ENCODE measurements at places on chromosomes 3 and 15.

- DNase-seq: no peak
These were observed 35.8 kb upstream of the ABHD2 start for GRCh38 chr15:89052474-89052873.

GRCh38 chr3:147915057-147915456 is 505.9 kb downstream of the ZIC1 start:
- DNase-seq: no peak

GRCh38 chr15:70322051-70322668 is 224.4 kb upstream of the TLE3 start:
- no peak for DNase-seq

- DNase-seq: no peak
These were observed 124.0 kb downstream of the ATP1B3 start for GRCh38 chr3:142000325-142000870.

- no peak for DNase-seq
These were observed 55.4 kb downstream of the DCBLD2 start for GRCh38 chr3:98846101-98846500.

GRCh38 chr15:101366853-101367252 is 71.8 kb upstream of the SNRPA1 start:
- DNase-seq: no peak

GRCh38 chr3:5197470-5198312 is 10.2 kb downstream of the EDEM1 start:
- no peak for DNase-seq

DNA sequence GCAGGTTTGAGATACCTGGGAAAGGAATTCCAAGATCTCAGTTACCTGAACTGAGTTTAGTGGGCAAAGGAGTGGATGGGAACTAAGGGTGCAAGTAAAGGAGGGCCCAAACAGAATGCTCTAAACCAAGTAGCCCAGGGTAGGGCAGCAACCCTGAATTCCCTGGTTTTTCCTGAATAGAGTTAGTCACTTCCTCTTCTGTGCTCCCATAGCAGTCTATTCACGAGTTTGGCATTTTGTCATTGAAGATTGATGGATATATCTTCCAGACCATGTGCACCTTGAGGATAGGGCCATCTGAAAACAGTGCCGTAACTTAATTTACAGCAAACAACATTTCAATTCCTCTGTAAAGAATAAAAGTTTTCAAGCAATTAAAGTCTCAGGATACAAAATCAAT is 18.5 kb upstream of the PTX3 start:
- no peak for DNase-seq

GRCh38 chr3:15637131-15637951 is 35.8 kb downstream of the BTD start:
- DNase-seq: no peak

DNA sequence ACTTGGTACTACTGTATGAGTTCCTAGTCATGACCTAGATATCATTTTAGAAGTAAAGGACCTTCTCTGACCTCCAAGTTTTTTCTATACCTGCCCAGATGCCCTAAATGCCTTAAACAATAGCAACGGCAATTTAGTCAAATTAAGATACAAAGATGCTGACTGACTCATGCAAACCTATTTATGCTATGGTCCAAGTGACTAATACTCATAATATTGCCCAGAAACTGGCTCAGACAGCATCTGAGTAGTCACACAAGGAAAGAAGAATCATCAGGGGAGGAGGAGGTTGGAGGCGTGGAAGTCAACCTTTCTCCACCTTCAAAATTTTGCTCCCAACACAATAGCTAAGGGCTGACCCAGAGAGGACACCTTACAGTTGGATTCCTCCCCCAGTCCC is 6.8 kb downstream of the FYCO1 start:
- no peak for DNase-seq

DNA sequence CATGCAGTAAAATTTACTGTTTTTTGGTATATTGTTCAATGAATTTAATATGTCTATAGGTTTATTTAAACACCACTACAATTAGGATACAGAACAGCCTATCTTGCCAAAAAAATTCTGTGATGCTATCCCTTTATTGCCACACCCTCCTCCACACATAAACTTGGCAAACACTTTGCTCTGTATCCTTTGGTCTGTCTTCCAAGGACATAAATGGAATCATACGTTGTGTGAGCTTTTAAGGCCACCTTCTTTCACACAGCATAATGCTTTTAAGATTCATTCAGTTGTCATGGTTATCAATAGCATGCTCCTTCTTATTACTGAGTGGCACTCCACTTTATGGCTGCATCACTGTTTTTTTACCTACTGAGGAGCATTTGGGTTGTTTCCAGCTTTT is 71.5 kb downstream of the CERS3 start:
- DNase-seq: no peak

DNA sequence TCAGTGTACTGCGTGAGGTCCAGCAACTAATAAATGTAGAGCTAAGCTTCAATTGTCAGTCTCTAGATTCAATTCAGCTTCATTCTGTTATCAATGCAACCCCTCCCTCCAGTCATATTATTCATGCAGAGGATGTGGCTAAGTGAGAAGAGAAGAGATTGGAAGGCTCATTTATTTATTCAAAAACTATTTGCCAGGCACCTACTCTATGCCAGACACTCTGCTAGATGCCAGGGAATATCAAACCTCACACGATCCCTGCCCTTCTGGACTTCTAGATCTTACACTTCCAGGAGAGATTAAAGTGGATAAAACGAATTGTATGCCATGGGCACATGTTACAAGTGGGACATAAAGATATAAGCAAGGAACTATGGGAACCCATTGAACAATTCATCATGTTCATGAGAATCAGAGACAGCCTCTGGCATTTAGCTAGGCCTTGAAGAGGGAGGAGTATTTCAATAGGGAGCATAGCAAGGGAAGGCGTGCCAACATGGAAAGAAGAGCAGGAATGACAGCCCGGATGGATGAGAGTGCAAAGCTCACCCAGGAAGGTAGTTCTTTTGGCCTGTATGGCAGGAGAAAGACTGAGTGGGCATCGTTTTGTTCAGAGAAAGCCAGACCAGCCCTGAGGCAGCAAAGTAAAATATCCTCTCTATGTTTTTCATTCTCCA is 75.4 kb downstream of the FGF12 start:
- no peak for DNase-seq

- peak; percentile 43 for DNase-seq
These were observed 4.4 kb upstream of the SYNM start for GRCh38 chr15:99100245-99101173.

GRCh38 chr3:154142608-154143007 is 21.4 kb downstream of the ARHGEF26 start:
- DNase-seq: no peak

GRCh38 chr15:100464888-100465287 is 63.9 kb downstream of the CERS3 start:
- DNase-seq: no peak

DNA sequence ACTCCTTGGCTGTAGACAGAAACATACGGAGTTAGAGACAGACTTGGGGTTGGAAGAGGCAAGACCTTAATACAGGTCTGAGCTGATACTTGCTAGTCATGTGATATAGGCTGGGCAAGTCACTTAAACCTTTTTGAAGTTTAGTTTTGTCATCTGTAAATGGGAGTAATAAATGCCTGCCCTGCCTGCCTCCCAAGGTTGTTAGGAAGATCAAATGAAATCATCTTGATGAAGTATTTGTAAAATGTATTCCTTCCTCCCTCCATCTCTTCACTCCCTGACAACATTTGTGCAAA is 2.9 kb downstream of the PXK start:
- DNase-seq: no peak

GRCh38 chr3:30547716-30548115 is 58.7 kb upstream of the TGFBR2 start:
- no peak for DNase-seq

DNA sequence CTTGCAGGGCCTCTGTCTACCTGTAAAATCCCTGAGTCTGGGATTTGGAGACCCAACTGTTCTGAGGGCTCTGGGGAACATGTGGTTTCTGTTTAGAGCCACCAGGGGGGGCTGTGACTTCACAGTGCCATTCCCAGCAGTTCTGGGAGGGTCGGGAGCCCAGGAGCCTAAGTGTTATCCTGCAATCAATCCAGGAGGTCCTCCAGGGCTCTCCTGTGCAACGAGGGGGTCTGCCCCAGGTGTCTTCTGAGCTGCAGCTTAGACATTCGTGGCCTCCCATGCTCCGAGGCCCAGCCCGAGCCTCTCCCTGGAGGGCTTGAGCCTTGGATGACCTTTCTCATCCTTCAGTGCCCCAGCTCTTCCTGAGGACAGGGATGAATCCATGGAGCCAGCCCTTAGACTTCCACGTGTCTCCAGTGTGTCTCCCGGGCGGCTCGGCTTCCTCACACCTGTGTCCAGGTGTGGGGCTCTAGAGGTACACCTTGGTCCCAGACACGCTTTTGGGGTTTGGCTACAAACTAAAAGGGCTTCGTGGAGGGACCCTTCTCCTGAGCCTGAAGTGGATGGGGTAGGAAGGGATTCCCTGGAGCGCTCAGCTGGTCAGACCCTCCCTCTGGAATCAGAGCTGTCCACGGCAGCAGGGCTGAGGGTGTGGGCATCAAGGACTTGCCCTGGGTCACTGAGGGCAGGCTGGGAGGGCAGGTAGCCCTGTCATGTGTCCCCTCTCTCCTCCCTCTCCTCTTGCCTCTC is 20.3 kb upstream of the ABTB1 start:
- DNase-seq: no peak

DNA sequence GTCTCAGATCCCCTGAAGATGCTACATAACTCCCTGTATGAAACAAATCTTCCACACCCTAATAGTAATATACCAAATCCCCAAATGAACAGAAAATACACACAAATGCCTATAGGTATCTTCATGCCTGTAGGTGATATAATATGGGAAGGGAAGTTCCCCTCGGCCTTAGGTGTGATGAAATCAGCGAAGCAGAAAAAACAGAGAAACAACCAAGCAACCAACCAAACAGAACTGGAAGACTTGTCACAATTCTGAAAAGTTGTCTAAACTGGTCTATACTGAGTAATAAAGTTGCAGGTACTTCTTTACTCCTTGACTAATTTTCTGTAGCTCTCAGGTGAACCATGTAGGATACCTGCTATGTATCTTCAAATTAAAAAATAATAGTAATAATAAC is 82.2 kb upstream of the SATB1 start:
- no peak for DNase-seq

DNA sequence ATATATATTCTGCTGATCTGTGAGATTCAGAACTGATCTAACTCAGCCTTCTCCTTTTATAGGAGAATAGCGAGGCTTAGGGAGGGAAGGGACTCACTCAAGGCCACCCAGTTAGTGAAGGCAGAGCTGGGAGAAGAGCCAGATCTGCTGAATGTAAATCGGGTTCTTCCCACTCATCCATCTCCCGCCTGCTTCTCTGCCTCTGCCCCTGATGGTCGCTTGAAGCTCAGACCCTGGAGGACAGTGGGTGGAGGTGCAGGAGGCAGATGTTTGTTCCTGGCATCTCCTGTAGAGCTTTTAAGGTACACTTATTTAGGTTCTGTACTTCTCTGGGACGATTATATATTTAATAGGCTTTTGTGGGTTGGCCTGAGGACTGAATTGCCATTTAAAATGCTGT is 4.3 kb downstream of the PDIA5 start:
- DNase-seq: no peak

DNA sequence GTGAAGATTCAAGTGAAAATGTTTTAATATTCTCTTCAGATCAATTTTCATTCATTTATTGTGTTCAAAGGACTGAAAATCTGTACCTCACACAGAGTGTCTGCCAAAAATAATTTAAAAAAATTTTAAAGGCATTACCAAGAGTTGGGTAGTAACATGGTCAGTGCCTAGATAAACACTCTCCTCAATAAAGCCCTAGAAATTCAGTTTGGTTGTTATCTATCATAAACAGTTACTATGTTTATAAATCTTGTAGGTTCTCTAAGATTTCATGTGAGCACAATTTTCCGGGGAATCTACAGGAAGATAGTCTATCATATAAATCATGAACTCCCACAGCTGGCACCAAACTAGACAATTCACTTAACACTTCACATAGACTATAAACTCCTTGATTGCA is 128.6 kb downstream of the GSK3B start:
- no peak for DNase-seq

All from stimulated activated CD4-positive, alpha-beta T cell treated with anti-CD3 and anti-CD28 coated beads, Interleukin-12 subunit alpha, Interleukin-12 subunit beta, amount 100 ng/mL, for 48 hours (primary cell).